Activated naive CD8-positive, alpha-beta T cell treated with anti-CD3 and anti-CD28 coated beads, Interleukin-2, amount 10 ng/mL, durations not matched to agents 7 days and 5 days (primary cell): ENCODE measurements at places on chromosomes 1 and 21. TPM values are rescaled to one million over a fixed set of nuclear protein-coding genes. Genes with fewer than 3 reads are reported as not detected.

DNA sequence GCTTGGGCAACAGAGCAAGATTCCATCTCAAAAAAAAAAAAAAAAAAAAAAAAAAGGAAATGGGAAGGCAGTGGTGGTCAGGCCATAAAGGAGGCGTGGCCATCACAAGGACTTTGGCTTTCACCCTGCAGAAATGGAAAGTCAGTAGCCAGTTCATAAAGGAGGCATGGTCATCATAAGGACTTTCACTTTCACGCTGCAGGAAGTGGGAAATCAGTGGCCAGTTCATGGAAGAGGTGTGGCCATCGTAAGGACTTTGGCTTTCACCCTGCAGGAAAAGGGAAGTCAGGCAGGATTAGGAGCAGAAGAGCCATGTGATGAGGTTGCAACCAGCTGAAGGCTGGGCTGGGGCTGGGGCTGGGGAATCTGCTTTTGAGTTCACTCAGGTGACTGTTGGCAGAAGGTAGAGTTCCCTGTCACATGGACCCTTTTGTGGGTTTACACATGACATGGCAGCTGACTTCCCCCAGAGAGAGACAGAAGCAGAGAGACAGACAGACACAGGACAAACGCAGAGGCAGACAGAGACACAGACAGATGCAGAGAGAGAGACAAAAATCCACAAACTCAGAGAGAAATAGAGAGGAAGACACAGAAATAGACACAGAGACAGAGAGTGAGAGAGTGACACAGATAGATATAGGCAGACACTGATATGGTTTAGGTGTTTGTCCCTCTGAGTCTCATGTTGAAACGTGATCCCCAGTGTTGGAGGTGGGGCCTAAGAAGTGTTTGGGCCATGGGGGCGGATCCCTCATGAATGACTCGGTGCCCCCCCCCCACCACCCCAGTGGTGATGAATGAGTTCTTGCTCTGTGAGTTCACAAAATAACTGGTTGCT is 263.9 kb upstream of the KAZN start:
- DNase-seq = no peak
- peaks cover 5% of the 10 kb centered on the region for H3K36me3 ChIP-seq
- peak overlapping the region; percentile 57 for H3K27ac ChIP-seq
- peaks cover 16% of the 10 kb centered on the region for H3K4me1 ChIP-seq
- peak overlapping the region; percentile 1 for H3K4me3 ChIP-seq
- H3K27me3 ChIP-seq = no peaks in the 10 kb centered on the region

DNA sequence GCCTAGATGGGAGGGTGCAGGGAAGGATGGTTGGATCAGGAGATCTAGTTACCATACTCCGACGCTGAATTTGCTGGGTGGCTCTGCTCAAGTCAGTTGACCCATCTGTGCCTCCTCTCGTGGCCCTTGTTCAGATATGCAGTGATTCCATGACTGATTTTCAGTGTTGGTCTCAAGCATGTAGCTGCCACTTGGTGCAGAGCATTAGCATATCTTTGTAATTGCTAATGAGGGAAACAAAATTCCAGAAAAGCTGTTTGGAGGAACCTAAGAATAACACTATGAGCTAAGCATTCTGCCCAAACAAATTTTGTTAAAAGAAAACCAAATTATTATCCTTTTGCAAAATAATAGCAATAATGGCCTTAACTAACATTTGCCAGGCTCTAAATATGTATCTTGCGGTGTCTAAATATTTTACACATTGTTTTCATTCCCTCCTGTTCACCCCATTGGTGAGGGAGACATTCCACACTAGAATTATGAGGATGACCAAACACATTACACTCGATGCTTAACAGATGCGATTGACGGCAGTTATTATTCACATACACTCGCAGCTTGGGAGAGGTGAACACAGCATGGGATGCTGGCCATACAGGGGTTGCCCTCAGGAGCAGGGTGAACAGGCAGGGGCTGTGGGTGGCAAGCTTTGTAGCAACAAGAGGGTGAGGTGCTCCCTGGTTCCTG is 69.1 kb downstream of the KCNJ15 start:
- peaks cover 7% of the 10 kb centered on the region for H3K4me1 ChIP-seq
- no peaks in the 10 kb centered on the region for H3K36me3 ChIP-seq
- H3K4me3 ChIP-seq = no peak overlapping the region
- H3K27ac ChIP-seq = no peak overlapping the region

DNA sequence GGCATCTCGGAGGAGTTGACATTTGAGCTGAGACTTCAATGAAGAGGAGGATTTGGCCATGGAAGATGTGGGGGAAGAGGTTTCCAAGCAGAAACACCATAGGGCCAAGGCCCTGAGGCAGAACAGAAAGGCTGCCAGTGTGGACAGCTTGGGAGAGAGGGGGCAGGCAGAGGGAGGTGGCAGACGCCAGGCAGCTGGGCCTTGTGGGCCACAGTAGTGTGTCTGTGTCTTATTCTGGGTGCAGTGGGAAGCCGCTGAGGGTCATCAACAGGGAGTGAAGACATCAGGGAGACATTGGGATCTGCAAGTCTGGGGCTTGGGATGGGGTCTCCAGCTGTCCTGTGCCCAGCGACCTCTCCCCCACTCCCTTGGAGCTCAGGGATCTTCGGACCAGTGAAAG is 96.8 kb downstream of the LACTBL1 start:
- peaks cover 2% of the 10 kb centered on the region for H3K27me3 ChIP-seq
- H3K4me1 ChIP-seq = no peaks in the 10 kb centered on the region
- H3K27ac ChIP-seq = no peak overlapping the region
- DNase-seq = no peak

- H3K36me3 ChIP-seq = peaks cover 5% of the 10 kb centered on the region
- peaks cover 2% of the 10 kb centered on the region for H3K4me1 ChIP-seq
- H3K4me3 ChIP-seq = no peak overlapping the region
- H3K27ac ChIP-seq = no peak overlapping the region
- DNase-seq = no peak
- no peaks in the 10 kb centered on the region for H3K27me3 ChIP-seq
Measured at GRCh38 chr1:24177161-24177560, 9.9 kb downstream of the IFNLR1 start.

DNA sequence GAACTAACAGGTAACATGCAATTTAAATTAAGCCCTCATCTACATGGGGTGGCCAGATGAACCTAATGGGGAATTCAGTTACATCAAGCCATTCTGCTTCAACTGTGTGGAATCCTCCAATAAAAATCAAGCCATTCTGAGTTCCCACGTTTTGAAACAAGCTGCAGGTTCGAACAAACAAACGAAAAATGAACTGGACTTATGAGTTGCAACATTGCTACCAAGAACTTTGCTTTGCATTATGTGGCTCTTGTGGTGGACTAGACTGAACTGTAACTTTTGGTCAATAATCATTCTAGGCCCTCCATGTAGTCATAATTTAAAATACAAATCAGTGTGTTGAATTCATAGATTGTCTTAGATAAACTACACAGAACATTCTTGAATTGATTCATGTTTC is 517.2 kb downstream of the PTBP2 start:
- peaks cover 1% of the 10 kb centered on the region for H3K36me3 ChIP-seq
- H3K4me3 ChIP-seq = no peak overlapping the region
- DNase-seq = no peak
- H3K4me1 ChIP-seq = no peaks in the 10 kb centered on the region
- no peak overlapping the region for H3K27ac ChIP-seq

GRCh38 chr1:9909234-9910046 is 629 bp downstream of the CTNNBIP1 start:
- peaks cover 32% of the 10 kb centered on the region for H3K4me1 ChIP-seq
- H3K27me3 ChIP-seq = no peaks in the 10 kb centered on the region
- peak overlapping the region; percentile 86 for H3K27ac ChIP-seq
- H3K4me3 ChIP-seq = peak overlapping the region; percentile 89
- peak; percentile 45 for DNase-seq
- H3K36me3 ChIP-seq = no peaks in the 10 kb centered on the region

- no peak overlapping the region for H3K27ac ChIP-seq
- H3K4me3 ChIP-seq = no peak overlapping the region
Measured at GRCh38 chr1:245220381-245220985, 65.7 kb downstream of the KIF26B start.

DNA sequence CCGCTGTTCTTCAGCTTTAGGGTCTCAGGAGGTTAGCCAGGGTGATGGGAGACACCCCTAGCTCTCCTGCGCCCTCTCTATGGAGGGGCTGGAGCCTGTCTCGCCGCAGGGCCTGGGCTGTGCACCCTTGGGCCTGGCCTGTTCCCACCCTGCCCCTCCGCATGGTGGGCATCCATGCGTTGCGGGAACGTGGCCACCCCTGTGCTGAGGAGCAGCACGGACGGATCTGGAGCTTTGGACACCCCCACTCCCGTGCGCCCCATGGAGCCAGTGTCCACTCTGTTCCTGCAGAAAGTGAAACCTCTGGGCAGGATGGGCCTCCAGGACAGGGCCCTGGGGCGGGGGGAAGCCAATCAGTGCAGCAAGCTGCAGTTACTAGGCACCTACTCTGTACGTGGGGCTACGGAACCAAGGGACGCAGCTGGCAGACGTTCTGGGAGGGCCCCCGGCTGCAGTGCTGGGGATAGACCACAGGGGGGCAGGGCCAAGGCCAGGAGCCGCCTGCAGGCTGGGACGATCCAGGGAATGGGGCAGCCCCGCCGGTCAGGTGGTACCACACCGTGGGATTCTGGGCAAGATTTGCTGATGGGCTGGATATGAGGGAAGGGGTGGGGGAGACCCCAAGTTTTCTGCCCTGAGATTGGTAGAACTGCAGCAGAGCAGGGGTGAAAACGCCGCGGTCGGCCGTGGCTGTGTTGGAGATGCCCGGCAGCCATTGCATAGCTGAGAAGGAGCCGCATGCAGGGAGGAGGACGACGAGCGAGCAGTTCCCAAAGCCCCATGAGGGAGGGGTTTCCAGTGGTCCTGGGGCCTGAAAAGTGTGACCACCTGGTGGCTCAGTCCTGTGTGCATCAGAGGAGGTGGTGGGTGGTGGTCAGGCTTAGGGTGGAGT is 43.3 kb downstream of the TP73 start:
- H3K27me3 ChIP-seq = peaks cover 4% of the 10 kb centered on the region
- H3K27ac ChIP-seq = no peak overlapping the region
- H3K4me1 ChIP-seq = no peaks in the 10 kb centered on the region
- H3K4me3 ChIP-seq = no peak overlapping the region
- DNase-seq = no peak

GRCh38 chr1:4128616-4129015 is 228.5 kb upstream of the C1orf174 start:
- no peak overlapping the region for H3K4me3 ChIP-seq
- no peaks in the 10 kb centered on the region for H3K4me1 ChIP-seq
- DNase-seq = no peak
- no peaks in the 10 kb centered on the region for H3K27me3 ChIP-seq

- H3K36me3 ChIP-seq = peaks cover 22% of the 10 kb centered on the region
- peaks cover 3% of the 10 kb centered on the region for H3K4me1 ChIP-seq
- H3K27me3 ChIP-seq = no peaks in the 10 kb centered on the region
- no peak overlapping the region for H3K4me3 ChIP-seq
- no peak for DNase-seq
Measured at GRCh38 chr1:77796695-77797405, 17.4 kb downstream of the MIGA1 start.

- no peak for DNase-seq
- no peak overlapping the region for H3K4me3 ChIP-seq
- H3K27me3 ChIP-seq = no peaks in the 10 kb centered on the region
- H3K36me3 ChIP-seq = no peaks in the 10 kb centered on the region
Measured at GRCh38 chr1:118291661-118292060, 106.6 kb upstream of the SPAG17 start.

- no peak overlapping the region for H3K27ac ChIP-seq
- H3K4me1 ChIP-seq = no peaks in the 10 kb centered on the region
- H3K4me3 ChIP-seq = no peak overlapping the region
- H3K27me3 ChIP-seq = peaks cover 14% of the 10 kb centered on the region
Measured at GRCh38 chr1:201349092-201349491, 28.4 kb downstream of the TNNT2 start.

DNA sequence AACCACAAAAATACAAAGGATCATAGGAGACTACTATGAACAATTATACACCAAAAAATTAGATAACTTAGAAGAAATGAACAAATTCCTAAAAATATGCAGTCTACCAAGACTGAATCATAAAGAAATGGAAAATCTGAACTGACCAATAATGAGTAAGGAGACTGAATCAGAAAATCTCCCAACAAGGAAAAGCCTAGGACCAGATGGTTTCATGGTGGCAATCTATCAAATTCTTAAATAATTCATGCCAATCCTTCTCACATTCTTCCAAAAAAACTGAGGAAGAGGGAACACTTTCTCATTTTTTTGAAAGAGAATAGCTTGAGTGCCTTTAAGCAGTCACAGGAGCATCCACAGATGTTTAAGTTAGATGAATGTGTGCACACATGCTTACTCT is 31.8 kb upstream of the DISP1 start:
- no peak overlapping the region for H3K4me3 ChIP-seq
- H3K27ac ChIP-seq = no peak overlapping the region
- no peaks in the 10 kb centered on the region for H3K4me1 ChIP-seq
- DNase-seq = no peak

DNA sequence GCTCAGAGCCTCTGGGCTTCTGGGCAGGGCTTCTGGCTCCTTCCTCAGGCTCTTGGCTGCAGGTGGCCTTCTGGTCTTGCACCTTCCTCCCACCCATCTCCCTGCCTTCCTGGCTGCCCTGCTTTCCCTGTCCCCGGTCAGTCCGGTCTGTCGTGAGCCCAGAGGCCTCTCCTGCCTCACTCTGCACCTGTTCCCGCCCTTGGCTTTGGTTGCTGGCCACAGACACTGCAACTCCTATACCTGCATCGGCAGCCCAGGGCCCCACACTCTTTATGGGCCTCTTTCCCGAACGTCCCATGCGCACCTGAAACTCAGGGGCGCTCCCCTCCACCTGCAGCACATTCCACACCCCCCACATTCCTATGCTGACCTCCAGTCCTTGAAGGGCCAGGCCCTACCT is 7.9 kb downstream of the FBXO2 start:
- no peak overlapping the region for H3K4me3 ChIP-seq
- no peak for DNase-seq
- peaks cover 8% of the 10 kb centered on the region for H3K27me3 ChIP-seq
- no peaks in the 10 kb centered on the region for H3K36me3 ChIP-seq
- H3K4me1 ChIP-seq = peaks cover 12% of the 10 kb centered on the region

ITPKB gene
- 75.3 TPM for total RNA-seq

FCGR3A gene
- total RNA-seq = 1.9 TPM

CCDC30 gene
- total RNA-seq = 2.8 TPM

FAM89A gene
- total RNA-seq = 7.6 TPM

LMX1A gene
- total RNA-seq = not detected

TNNI3K gene
- total RNA-seq = 0.67 TPM

OLIG1 gene
- total RNA-seq = not detected
